ENCODE measurements at places on chromosomes 16 and 17. TPM values are rescaled to one million over a fixed set of nuclear protein-coding genes. Genes with fewer than 3 reads are reported as not detected.
A peak's percentile ranks its signal among the peaks of the same experiment; 100 is the strongest.

- no peak for DNase-seq
Measured at GRCh38 chr16:88725609-88726407, 19.5 kb downstream of the CTU2 start.

DNA sequence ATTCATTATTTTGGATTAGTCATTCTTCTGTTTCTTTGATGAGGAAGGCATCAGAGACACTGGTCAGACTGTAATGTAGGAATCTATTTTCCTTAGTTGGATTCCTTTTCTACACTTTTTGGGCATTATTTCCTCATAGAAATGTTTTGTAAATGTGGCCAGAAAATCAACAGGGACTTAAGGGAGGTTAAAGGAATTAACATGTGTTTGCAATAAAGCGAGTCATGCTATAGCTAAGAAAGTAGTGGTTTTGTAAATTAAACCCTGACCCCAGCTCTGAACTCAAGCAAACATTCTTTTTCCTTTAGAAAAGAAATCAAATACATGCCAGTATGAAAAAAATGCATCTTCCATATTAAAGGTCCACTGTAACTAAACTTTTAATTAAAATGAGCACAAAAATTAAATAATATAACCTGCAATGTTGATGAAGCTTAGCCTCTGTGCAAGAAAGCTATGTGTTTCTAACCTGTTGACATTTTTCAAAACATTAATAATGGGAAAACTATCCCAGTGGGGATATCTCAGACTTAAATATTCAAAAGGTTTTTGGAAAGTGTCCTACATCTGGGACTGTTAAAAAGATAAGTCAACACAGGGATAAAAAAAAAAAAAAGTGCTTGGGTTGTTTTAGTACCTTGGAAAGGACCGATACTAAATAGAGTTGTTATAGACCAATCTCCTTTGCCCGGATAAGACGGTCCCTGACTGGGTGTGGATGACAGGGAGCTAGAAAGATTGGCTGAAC is 428.0 kb downstream of the CA10 start:
- no peak for DNase-seq

- no peak for DNase-seq
Measured at GRCh38 chr16:81496321-81496720, 51.7 kb downstream of the CMIP start.

- peak; percentile 71 for DNase-seq
Measured at GRCh38 chr17:6894206-6894528, 62.6 kb upstream of the TEKT1 start.

GGNBP2 gene
- 70.2 TPM for total RNA-seq

NTN1 gene
- 0.43 TPM for total RNA-seq

DNA sequence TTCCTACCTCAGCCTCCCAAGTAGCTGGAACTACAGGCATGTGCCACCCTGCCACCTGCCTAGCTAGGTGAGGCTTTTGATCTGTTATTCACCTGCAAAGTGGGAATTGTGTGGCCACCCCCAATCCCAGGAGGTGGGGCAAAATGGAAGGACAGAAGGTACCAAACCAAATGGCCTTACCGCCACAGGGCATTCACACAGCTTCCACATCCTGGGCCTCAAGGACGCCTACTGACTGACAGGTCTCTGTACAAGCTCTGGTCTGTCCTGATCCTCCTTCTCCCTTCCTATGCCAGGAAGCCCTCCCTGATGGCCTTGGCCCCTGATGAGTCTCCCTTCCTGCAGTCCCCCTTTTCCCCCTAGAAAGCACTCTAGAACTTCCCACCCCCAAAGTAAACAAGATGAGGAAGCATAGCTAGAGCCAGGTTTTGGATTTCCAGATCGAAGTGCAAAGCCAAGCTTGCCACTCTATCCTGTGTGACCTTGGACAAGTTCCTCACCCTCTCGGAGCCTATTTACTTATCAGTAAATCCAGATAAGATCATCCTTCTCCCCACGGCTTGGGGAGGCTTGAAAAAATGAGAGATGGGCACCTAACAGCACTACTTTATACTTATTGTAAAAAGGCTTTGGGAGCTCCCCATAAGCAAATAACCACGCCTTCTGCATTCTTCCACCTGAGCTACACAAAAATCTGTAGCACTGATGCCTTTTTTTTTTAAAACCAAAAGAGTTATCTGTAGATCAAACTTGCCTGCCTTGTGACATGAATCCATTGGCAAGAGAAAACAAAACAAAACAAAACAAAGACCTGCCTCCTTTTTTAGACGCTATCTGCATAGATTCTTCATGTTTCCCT is 4.5 kb downstream of the PLLP start:
- DNase-seq, result no peak

- DNase-seq, result no peak
Measured at GRCh38 chr16:84074721-84075120, 32.1 kb upstream of the SLC38A8 start.

DNA sequence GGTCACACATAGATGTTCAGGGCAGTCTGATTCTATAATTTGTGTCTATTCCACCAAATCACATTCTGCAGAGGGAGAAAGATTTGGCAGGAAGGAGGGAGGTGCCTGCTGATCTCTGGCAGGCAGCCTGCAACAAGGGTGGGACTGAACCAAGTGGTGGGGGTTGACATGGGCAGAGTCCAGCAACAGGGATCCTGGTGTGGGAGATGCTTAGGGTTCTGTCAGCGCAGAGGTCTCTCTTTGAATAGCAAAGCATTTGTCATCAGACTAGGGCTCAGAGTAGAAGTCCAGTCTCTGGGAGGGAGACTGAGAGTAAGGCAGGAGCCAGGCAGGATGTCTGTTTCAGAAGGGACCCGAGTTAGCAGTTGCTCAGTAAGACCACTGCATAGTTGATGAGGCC is 94.6 kb downstream of the UTP18 start:
- DNase-seq, result no peak

PRRT2 gene
- total RNA-seq, result 1.6 TPM

CA5A gene
- not detected for total RNA-seq

DNA sequence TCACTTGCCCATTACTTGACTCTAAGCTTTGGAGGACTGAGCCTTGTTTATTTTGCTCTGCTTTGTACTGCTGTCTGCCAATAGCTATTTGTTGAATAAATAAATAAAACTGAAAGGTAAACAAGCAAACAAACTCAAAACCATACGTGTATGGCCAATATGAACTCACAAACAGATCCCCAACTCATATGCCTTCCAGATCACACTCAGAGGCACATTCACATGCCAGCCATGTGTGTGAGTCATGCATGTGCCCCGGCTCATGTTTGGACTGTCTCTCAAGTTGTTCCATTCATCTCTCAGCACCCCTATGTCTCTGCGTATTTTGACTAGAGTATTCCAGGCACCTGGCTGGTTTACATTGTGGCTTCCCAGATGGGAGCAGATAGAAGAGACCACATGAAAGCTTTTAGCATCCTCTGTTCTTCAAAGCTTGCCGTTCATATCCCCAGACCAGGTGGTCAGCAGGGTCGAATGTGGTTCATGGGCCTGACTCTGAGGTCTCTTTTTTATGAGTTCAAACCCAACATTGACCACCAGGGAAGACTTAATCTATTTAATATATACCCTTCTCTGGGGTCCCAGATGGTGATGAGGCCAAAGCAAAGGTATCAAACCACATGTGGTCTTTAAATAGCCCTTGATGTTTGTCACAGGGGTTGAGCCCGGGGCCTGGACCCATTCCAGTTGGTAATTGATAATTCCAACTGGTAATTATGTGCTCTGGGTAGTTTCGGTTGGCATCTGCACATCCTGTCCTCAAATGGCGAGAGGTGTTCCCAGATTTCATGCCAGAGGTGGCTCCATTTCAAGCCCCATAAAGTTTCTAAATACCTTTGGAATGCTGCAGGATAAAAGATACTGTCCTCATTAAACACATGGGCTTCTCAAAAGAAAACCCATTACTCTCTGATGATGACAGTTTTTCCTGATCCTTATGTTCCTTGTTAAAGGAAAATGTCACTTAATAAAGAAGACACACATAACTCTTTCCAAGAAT is 287.3 kb upstream of the MAF start:
- DNase-seq, result no peak

TP53TG3B gene
- not detected for total RNA-seq

GRCh38 chr16:4570688-4571321 is 14.7 kb downstream of the C16orf96 start:
- no peak for DNase-seq

GRCh38 chr17:65657251-65657828 is 95.9 kb upstream of the AXIN2 start:
- no peak for DNase-seq

- DNase-seq, result no peak
Measured at GRCh38 chr17:63780928-63781327, 7.0 kb downstream of the DDX42 start.

DNA sequence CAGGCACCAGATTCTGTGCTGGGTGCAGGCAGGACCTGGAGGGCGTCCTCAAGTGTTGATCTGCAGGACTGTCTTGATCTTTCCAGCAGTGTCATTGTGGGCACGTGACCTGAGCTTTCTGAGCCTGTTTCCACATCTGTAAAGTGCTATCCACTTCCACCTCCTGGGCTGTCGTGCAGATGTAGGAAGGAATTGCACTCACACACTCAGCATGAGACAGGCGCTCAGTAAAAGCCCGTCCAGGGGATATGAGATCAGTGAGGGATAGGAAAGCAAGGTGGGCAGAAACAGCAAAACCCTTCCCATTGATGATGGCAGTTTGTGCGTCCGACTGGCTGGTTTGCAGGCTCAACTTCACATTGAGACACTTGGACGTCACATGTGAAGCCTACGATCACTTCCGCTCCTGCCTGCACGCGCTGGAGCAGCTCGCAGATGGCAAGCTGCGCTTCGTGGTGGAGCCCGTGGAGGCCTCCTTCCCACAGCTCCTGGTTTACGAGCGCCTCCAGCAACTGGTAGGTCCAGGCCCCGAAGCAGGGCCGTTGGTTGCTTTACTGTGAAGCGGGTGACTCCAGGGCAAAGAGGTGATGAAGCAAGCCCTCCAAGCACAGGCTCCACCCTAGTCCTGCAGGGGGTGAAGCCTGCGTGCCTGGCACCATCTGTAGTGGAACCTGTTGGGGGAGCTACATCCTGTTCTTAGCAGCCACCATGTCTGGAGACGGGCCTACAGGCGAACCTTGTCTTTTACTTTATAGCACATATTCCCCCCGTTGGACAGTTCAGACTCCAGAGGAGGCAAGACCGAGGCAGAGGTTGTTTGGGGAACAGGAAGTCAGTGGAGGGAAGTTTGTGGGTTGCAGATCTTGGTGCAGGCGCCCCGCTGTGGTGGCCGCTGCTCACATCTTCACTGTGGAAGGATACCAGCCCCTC is 23.0 kb downstream of the METTL22 start:
- peak; percentile 68 for DNase-seq

CACNA1G gene
- 0.07 TPM for total RNA-seq

DNA sequence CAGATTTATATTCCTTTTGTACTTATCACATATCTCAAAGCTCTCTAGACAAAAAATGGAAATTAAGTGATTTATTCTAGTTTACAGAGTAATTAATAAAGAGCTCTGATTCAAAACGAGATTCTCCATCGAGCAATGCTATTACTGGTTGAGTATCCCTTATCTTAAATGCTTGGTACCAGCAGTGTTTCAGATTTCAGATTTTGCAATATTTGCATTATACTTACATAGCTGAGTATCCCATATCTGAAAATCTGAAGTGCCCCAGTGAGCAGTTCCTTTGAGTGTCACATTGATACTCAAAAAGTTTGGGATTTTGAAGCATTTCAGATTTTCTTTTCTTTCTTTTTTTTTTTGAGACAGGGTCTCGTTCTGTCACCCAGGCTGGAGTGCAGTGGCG is 57.4 kb upstream of the STAC2 start:
- no peak for DNase-seq

FZD2 gene
- not detected for total RNA-seq

BEAN1 gene
- total RNA-seq, result not detected

DNA sequence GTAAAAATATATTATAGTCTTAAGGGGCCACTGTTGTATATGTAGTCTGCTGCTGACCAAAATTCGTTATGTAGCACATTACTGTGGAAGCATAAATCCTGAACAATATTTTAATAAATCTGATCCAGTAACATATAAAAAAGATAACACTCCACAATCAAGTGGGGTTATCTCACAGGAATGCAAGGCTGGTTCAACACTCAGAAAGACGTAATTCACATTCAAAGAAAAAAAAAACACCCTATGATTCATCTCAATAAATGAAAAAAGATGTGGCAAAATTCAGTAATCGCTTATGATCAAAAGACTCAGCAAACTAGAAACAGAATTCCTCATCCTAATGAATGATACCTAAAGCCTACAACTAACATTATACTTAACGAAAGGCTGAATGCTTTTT is 47.8 kb downstream of the CREBBP start:
- DNase-seq, result no peak

CDRT15 gene
- total RNA-seq, result not detected

GPRC5C gene
- total RNA-seq, result 0.54 TPM

DNA sequence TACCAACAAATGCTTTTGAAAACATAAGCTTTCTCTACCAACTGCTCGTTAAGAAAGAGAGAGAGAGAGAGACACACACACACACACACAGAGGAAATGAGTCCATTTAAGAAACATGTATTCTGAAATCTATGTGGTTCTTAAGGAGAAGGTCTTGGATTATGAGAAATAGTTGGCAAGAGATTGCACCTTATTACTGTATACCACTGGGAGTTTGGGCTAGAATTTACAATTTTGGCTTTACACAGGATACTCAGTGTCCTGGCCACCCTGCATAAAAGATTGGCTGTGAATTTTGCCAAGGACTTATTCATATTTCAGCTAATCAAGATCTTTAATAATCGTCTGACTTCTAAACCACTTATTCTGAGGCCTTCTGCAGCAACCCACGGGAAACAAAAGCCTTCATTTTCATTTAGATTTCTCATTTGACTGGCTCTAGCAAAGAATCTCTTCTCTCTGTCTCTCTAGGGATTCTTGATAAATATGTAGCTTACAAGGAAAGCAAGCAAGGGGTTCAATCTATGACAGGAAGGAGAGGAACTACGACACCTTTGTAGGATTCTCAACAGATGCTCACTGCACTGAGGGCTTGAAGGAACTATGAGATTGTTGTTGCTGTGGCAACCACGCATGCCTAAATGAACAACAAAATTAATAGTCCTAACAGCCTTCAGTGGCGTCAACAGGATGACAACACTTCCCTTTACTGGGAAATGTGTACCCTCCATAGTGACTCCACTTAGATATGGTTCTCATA is 75.3 kb upstream of the GNAO1 start:
- peak; percentile 36 for DNase-seq
